ENCODE measurements at places on chromosomes 1 and 21.

GRCh38 chr1:41666981-41667631 lies 182.6 kb upstream of the EDN2 start:
- DNase-seq, result no peak

DNA sequence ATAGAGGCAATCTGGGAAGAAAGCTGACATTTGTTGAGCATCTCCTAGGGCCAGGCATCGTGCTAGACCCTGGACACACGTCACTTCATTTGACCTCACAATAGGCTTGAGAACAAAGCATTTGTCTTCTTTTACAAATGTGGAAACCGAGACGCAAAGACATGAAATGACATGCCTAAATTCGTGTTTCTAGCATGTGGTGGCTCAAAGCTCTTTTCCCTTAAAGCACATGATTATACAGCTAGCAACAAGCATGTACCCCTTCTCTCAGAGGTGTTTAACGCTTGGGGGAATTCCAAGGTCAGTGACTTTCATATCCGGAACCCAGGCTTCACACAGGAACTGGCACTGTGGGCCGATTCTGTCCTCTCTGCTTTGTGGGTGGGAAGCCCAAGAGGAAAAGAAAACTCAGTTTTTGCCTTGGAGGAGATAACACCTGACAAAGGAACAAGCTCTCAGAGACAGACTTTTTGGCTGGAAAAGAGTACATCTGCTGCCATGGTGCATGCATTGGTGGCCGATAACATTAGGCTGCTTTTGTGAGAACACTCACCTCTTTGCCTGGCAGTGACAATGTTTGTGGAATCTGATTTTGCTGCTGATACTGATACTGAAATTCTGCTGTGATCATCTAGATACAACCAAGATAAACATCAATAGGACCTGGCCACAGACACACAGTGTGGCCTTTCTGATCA lies 15.4 kb upstream of the CD2 start:
- DNase-seq, result no peak

DNA sequence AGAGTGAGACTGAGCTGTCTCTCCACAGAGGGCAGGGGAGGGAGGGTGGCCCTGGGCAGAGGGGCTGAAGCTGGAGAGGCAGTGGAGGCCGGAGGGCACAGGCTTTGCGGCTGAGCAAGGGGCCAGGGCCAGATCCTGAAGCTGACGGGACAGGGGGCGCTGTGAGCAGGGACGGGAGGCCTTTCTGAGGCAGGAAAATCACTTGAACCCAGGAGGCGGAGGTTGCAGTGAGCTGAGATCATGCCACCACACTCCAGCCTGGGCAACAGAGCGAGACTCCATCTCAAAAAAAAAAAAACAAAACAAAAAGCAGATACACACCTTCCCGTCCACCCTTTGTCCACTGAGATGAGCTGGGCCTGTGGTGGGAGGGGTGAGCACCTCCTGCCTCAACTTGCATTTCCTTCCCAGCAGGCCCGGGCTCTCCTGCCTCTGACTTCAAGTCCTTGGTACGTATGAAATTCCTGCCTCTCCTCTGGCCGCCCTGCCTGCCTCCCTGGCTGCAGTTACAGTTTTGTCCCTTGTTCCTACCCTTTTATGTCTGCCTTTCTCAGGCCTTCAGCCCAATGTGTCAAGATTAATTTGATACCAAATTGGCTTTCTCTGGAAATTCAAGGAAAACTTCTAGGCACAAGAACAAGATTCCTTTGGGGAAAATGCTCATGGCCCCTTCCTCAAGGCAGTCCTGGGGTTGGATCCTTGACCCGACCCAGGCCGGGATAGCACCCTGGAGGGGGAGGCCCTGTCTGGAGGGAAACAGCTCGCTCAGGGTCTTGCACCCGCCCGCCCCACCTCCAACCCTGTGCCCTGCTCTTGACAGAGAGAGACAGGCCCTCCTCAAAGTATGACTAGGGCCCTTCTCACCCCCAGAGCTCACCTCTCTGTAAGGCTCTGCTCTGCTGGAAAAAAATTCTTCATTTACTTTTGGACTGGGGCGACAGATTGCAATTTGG lies 11.2 kb upstream of the ADAMTSL4 start:
- DNase-seq, result no peak

DNA sequence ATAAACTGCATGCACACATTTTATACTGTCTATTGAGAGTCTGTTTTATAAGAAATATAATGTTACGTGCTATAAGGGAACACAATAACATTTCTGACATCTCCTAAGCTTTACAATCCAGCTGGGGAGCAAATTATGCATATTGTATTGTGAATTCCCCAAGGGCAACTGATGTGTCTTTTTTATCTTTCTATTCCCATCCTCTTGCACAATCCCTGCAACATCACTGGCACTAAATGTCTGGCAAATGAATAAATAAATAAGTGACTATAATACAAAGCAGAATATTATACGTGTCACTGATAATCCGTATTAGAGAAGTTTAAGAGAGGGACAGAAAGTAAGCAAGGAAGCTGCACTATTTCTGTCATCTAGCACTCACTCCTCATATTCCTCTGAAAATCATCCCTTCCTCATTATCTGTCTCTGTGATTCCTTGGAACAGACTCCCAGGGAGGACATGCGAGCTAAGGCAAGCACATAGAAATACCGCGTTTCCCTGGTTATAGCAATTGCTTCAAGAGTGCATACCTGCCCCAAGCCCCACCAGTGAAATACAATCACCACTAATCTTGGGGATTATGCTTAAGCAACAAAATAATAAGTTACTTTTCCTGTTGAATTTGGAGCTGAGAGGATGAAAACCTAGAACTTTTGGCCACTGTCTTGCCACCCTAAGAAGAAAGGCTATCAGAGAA lies 205.4 kb downstream of the SMYD3 start:
- DNase-seq, result peak; percentile 68

DNA sequence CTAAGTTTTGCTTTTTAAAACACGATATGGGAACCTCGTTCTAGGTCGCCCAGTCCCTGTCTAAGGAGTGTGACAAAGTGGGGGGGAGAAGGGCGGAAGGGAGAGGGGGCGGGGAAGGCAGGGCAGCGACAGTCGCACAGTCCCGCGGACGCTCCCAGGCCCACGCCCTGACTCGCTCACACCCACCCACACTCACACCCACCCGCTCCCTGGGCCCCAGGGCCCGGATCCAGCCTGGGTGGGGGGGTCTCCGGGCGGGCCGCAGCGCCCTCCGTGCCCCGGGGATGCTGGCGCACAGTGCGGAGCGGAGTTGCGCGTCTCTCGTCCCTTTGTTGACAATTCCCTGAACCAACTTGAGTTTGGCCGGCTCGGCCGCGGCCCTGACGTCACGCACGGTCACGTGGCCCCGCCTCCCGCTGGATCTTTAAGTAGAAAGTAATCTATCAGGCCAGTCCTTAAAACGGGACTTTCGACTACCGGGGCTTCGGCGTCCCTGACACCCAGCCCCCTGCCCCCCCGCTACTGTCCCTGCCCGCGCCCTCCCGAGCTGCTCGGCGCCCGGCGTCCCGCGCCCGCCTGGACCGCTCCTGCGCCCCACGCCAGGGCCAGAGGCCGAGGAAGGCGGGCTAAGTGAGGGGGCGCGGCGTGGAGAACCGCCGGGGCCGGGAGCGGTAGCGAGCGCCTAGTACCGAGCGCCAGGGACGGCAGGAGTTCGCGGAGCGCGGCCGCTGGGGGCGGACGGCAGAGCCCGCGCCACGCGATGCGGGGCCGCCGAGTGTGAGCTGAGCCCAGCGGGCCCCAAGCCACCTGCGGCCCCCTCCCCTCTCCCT lies at the start of gene FOXD3:
Gene FOXD3, plus strand, starts transcription at position 454 of the 830 bp plus-strand sequence. CDS start 492 bp downstream, outside the sequence.
- DNase-seq, result no peak

DNA sequence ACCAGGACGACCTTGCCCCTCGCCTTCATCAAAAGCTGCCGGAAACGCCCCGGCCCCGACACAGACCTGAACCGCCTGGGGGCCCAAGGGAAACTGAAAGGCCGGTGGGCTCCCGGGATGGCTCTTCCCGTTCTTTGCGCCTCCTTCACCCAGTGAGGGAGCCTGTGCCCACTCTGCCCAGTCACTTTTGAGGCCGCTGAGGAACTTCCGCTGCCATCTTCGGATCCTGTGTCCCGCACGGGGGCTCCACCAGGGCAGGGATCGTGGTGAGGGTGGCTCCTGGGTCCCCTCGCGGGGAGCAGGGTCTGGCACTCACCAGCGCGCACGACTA lies 104.0 kb downstream of the PPIAL4G start:
- DNase-seq, result no peak

GRCh38 chr1:239455743-239456142 lies 69.4 kb downstream of the CHRM3 start:
- DNase-seq, result no peak

DNA sequence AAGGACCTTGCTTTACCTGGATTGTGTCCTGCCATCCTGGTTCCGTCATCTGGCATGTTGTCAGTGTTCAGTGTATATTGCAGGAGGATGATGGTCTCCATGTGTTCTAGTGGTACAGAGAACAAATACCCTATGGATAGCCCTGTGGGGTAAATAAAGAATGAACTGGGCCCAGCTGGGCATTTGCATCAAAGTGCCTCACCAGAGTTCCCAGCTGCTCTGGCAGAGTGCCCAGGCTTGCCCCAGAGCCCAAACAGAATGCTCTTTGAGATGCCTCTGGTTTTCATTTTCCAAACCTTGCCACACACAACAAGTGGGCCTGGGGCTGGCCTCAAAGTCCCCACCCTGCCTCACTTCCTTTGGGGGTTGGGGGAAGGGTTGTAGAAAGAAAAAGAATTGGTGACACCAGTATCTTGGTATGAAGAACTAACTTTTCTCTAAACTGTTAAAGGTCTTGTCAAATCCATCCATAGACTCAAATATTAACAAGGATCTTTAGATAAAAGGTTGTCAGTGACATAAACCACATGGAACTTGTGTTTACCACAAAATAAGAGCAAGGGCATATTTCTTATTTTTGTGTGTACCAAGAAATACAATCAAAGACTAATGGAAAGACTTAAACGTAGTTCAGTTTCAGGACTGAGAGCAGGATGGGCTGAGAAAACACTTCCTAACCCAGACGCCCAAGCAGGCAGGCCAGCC lies 82.2 kb downstream of the LMO4 start:
- no peak for DNase-seq

GRCh38 chr1:167122121-167122480 lies 28.2 kb downstream of the STYXL2 start:
- DNase-seq, result no peak

GRCh38 chr1:227734546-227734855 lies 601 bp downstream of the JMJD4 start:
- no peak for DNase-seq

DNA sequence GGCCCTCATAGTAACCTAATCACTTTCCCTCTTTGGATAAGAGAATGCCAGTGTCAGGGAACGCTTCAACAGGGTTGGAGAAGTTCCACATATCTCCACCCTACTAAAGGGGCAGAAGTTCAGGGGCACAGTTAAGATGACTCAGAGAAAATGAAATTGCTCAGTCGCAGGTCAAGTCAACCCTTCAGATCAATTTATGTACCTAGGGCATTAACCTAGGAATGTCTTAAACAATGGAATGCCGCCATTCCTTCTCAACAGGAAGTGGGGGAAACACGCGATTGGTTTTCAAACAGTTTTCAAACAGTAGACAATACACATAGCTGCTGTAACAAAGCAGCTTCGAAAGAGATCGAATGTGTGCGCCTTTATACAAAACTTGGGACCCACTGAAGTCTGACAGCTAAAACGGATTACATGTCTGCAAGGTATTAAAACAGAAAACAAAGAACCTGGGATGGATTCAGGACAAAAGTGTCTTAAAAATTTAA lies 897 bp downstream of the SLC25A24 start:
- DNase-seq, result no peak

- DNase-seq, result no peak
Measured at GRCh38 chr1:233097546-233097945, 147.1 kb downstream of the NTPCR start.

DNA sequence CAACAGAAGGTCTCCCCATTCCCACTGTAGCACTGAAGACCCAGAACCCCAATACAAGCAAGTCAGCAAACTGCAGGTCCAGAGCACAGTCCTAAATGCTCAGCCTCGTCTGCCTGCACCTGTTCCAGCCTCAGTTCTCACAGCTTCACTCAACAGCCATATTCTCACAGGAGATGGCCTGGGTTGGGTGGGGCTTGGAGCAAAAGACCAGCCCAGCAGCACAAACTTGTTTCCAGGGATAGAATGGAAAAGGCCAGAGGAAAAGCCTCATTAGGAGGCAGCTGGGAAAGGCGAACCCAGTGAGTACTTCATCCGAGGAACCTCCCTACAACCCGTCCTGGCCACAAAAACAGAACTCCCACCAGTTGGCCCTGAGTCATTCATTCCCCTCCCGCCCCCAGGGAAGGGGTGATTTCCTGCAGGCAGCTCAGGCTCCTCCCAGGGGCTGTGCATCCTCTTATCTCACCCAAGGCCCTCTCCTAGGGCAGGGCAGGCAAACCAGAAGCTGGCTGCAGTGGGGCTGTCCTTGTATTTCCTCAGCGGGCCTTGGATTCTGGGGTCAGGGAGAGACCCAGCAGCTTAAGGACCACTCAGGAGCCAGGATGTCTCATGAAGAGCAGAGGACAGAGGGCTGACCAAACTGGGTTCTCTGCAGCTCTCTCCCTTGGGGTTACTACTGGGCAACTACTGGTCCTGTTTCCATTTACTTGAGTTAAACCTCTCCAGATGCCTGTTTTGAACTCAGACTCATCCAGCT lies 7.4 kb upstream of the MPL start:
- DNase-seq, result no peak

DNA sequence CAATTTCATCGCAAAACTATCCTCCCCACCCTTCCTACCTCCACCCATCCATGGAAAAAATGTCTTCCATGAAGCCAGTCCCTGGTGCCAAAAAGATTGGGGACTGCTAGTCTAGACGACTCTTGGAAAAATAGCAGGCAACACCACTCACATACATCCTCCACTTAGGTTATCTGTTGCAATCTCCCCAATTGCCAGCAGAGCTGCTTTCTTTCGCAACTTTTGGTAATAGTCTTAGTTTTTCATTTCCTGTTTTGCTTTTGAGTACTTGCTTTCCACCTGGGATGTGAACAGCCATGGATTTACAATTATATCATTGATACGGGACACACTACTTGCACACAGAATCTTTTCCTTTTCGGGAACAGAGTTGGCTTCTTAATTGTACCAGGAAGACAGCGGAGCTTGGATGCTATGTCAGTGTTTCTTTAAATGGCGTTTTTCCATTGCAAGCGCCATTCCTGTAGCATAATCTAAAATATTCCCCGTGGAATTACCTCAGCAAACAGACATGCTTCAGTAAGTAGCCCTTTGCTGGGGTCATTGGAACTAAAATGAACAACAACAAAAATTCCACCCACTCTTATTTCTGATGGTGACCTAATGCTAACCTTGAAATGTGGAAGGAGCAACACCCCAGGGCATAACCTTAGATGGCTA lies 183.3 kb upstream of the ADGRL2 start:
- DNase-seq, result no peak

- DNase-seq, result no peak
Measured at GRCh38 chr1:17145648-17146047, 26.4 kb upstream of the PADI2 start.

- DNase-seq, result no peak
Measured at GRCh38 chr1:104467590-104467989, 717.9 kb downstream of the AMY1C start.

GRCh38 chr1:60668585-60668984 lies 413.8 kb upstream of the NFIA start:
- DNase-seq, result no peak
